ENCODE measurements at places on chromosomes 4 and X.
A peak's percentile ranks its signal among the peaks of the same experiment; 100 is the strongest.

DNA sequence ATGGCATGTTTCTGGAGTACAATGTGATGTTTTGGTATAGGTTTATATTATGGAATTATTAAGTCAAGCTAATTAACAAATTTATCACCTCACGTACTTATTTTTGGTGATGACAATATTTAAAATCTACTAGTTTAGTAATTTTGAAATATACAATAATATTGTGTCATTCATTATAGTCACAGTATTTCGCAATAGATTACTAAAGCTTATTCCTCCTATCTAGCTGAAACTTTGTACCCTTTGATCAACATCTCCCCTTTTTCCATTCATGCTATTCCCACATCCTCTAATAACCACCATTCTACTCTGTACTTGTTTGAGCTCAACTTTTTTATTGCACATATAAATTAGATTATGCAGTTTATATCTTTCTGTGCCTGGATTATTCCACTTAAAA lies 164.8 kb upstream of the SPANXN4 start:
- no peak for DNase-seq

- DNase-seq, result no peak
Observed at GRCh38 chr4:15765910-15766697, 12.0 kb upstream of the CD38 start.

DNA sequence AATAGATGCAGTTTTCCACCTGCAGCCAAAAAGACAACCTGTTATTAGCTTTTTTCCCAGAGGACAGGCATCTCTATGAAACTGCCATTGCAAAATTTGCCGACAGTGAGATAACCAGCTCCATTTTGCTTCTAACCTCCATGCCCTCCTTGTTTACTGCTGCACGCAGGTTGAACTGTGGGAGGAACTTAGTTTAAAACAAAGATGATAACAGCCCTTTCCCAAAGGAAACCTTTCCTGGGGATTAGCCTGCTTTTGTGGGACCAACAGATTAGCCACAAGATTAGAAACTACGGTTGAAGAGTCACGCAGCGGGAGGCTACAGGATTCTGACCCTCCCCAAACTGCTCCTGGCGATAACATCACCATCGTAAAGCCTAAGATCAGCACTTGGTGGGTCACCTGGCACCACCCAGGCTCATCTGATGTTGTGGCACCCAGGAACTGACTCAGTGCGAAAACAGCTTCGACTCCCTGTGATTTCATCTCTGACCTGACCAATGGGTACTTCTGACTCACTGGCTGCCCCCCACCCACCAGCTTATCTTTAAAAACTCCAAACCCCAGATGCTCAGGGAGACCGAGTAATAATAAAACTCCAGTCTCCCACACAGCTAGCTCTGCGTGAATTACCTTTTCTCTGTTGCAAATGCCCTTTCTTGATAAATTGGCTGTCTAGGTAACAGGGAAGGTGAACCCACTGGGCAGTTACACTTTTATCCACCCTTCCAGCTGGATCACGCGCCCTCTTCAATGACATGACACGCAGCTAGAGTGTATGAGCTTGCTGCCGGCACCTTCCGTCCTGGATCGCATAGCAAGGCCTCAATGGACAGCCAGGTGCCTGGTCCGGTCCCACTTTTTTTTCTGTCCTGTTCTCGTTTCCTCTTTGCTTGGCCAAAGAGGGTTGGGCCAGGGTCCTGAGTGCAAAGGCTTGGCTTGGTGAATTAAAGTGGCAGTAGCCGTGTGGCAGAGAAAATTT lies 27.2 kb downstream of the NOP14 start:
- no peak for DNase-seq

- DNase-seq, result no peak
Observed at GRCh38 chrX:25004485-25005032, 11.2 kb downstream of the ARX start.

GRCh38 chr4:5211282-5211839 lies 160.1 kb downstream of the STK32B start:
- DNase-seq, result no peak

GRCh38 chr4:113222471-113222870 lies 173.0 kb downstream of the ANK2 start:
- no peak for DNase-seq

GRCh38 chr4:94561249-94562024 lies 109.7 kb downstream of the PDLIM5 start:
- no peak for DNase-seq

- DNase-seq, result no peak
Observed at GRCh38 chr4:118843237-118843636, 7.3 kb upstream of the SEC24D start.

GRCh38 chr4:101172369-101172768 lies 175.0 kb downstream of the PPP3CA start:
- DNase-seq, result no peak

- no peak for DNase-seq
Observed at GRCh38 chrX:143340190-143340589, 177.1 kb downstream of the SPANXN3 start.

GRCh38 chrX:101160001-101160400 lies 59.6 kb upstream of the DRP2 start:
- DNase-seq, result no peak

DNA sequence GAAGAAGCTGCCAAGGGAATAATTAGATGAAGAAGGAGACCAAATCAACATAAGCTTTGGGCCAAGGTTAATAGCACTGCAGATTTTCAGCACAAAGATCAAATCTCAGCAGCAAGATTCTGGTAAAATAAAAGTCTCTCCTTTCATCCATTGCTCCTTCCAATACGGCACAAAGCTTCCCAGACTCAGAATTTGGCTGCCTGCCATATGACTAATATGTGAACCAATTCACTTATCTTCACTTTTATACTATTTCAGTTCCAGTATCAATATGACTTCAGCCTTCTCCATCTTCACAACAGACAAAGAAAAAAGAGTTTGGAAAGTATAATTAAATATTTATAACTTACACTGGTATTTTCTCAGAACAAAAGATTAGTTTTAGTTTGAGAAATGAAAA lies 978.3 kb upstream of the GRID2 start:
- DNase-seq, result no peak

- no peak for DNase-seq
Observed at GRCh38 chrX:148204195-148204594, 223.1 kb downstream of the FMR1NB start.

DNA sequence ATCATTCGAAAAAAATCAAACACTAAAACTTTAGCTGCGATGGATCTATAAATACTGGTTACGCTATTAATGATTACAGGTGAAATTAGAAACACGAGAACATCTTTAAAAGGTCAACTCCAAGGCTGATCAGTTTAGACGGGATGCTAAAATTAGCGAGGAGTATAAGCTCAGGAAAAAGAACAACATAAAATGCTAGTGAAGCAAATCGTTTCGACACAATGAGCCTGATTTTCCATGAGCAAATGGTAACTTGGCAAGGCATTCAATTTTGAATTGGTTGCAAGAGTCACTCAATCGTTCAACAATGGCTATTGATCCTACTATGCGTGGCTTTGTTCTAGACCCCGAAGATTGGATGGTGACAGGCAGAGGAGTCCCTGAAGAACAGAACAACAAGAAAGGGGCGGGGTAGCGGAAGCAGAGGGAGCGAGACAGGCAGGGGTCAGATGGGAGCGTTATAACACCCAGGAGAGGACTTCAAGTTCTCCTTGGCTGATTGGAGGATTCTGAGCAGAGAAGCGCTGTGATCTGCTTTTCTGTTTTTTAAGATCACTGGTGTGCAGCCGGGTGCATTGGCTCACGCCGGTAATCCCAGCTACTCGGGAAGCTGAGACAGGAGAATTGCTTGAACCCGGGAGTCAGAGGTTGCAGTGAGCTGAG lies 146.5 kb downstream of the RBM47 start:
- DNase-seq, result peak; percentile 56

- no peak for DNase-seq
Observed at GRCh38 chr4:53161787-53162433, 204.0 kb downstream of the SCFD2 start.

DNA sequence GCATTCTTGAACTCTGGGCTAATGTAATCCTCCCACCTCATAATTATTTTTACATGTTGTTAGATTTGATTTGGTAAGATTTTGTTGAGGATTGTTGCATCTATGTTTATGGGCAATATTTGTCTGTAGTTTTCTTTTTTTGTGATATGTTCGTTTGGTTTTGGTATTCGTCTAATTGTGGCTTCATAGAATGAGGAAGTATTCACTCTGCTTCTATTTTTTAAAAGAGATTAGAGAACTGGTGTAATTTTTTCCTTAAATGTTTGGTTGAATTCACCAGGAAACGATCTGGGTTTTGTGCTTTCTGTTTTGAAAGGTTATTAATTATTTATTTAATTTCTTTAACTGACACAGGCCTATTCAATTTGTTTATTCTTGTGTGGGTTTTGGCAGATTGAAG lies 161.2 kb upstream of the NUDT6 start:
- no peak for DNase-seq

DNA sequence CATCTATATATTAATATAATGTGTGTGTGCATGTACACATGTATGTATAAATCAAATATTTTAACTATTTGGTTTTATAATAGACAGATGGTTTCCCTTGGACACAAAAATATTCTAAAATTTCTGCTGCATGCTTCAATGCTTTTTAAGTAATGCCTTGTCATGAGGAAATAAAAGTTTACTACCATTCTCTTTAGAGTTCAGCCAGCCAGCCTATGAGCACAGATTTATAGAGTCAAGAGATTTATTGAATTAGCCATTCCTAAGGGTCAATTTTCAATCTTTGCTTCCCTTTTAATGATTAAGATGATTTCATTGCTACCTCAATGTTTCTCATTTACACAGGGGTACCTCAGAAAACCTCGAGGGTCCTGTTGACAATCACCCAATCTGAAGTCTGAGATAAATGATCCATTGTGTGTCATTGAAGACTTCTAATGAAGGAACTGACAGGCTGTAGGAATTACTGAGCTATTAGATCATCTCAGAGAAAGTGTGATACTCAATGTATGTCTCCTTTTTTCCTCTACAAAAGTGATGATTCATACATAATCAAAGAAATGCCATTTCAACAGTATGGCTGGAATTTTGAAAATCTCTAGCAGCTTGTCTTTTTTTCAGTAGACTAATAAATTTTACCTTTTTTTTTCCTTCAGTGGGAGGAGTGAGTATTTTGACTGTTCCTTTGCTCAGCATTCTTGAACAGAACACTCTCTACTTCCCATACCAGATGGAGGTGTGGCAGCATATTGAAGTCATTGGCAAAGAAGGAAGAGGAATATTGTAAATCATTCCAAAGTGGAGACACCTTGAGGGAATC lies 222.6 kb upstream of the PCDH18 start:
- DNase-seq, result no peak

DNA sequence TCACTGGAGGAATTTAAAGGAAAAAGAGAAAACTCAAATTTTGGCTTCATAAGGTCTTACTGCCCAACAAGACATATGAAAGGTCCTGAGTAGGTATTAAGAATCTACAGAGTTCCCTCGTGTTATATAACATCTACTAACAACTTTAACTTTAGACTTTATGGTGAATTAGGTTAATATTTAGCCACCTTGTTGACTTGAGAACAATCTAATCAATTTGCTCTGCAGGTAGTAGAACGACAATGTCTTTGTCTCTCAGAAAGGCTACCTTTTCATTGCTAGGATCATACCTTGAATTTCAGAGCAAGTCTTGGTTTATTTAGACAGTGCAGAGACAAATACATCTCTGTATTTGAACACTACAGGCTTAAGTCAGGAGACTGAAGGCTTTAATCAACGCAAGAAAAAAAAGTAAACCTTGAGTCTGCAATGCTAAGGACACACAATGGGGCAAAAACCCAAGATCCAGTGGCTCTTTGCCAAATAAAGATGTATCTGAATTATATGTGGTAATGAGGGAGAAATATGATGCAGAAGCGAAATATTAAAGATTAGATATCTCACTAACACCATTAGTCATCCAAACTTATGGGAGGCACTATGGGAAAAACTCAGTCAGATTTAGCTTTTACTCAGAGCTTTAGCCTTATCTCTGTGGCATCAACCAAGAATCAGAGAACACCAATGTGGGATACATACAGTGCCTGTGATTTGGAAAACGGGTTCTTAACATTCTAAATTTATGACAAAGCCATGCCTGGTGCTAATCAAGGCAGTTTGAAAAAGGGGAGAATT lies 93.6 kb upstream of the FTHL17 start:
- DNase-seq, result no peak

- no peak for DNase-seq
Observed at GRCh38 chr4:150240011-150240410, 161.8 kb downstream of the DCLK2 start.

DNA sequence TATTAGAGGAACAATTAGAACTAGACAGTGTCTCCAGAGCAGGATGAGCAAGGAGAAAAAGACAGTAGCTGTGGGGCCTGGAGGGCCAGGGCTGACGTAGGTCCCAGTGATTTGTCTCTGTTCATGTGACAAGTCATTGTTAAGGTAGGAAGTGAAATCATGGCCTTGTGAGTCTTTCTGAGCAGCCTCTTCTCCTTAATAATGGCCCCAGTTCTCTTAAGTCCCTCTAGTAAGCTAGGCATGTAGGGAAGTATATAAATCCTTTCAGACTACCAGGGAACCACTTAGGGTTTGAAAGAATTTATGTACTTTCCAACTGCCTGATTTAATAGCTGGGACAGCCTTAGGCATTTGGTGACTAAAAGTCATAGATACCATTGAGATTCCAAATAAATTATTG lies 133.0 kb downstream of the KLHL8 start:
- DNase-seq, result no peak

- DNase-seq, result no peak
Observed at GRCh38 chrX:40127052-40127451, 29.3 kb upstream of the BCOR start.

DNA sequence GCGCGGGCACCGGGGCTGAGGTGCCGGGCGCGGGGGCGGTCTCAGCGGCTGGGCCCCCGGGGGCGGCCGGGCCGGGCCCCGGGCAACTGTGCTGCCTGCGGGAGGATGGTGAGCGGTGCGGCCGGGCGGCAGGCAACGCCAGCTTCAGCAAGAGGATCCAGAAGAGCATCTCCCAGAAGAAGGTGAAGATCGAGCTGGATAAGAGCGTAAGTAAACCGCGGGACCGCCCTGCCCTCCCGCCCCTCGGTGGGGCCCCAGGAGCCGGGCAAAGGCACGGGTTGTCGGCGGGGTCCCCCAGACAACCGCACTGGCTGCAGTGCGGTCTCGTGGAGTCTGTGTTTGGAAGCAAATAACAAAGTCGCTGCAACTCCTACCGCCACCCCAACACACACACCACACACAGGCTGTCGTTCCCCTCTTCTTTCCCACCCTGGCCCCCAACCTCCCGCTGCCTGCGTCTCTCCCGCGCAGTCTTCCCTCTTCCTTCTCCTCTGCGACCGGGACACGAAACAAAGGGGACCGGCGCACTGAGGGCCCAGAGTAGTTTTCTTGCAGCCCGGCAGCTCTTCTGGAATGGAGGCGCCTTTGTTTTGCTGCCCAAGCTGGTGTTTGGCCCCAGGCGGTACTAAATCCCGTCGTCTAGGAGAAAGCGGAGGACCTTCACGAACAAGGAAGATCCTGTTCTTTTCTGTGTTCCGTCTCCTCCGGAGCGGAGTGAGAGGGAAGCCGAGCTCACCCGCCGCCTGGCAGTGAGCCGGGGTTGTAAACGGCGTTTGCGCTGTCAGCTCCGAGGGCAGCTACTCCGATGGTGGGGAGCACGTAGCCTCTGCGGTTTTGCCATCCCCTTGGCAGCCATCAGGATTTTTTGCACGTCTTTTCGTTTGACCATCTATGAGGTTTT lies 788 bp downstream of the SAP30 start:
- DNase-seq, result peak; percentile 79

- DNase-seq, result no peak
Observed at GRCh38 chr4:168859888-168860694, 150.0 kb downstream of the CBR4 start.

All from ecto neural progenitor cell (in vitro differentiated cells).